Iris pigment epithelial cell (primary cell): ENCODE measurements at places on chromosomes 12 and 14.

GRCh38 chr12:32536000-32536345, 136.6 kb downstream of the FGD4 start:
- DNase-seq, result peak; percentile 36

DNA sequence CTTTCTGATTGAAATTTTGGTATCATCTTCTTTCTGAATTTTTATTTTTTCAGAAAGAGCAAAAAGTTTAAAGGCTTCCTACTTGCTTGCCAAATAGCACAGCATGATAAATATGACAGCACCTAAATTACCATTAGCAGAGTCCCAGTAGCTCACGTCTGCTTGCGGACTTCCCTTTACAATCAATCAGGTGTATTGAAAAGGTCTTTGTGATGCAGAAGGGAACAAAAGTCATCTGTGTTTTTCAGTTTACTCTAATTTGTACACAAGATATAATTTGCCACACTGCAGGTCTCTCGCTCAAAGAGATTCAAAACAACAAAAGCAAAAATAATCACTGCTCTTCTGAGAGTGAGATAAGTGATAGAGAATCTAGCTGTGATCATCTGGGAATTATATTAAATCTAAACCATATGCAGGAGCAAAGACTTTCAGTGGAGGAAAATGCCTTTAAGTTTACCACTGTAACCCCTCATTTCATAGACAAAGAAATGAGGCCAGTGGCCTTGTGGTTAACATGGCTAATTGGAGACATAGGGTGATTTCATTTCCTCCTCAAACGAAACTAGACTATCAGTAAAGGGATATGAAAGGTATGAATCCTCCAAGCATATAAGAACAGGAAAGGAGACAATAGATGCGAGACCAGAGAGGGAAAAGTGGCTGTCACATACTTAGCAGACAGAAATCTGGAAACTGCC, 240.8 kb upstream of the TMPO start:
- no peak for DNase-seq

GRCh38 chr14:68701001-68701741, 91.7 kb downstream of the ZFP36L1 start:
- no peak for DNase-seq

- no peak for DNase-seq
These were observed 172.2 kb downstream of the BRMS1L start for GRCh38 chr14:35998303-35998702.

GRCh38 chr14:81511111-81511904, 22.3 kb downstream of the SEL1L start:
- DNase-seq, result peak; percentile 17

GRCh38 chr14:23307146-23307530, 505 bp downstream of the BCL2L2 start:
- no peak for DNase-seq

DNA sequence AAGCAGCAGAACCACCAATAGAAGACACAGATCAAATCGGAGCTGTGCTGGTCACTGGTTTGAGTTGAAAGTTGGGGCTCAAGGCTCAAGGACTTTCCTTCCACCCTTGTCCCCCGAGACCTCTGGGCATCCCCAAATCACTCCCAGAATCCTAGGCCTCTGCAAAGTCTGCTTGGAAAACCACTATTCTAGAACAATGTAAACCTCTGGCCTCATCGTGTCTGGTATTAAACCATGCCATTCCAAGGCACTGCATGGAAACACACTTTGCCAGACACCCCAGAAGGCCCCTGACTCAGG, 288.0 kb downstream of the DPF3 start:
- DNase-seq, result no peak

- peak; percentile 63 for DNase-seq
These were observed 121.2 kb upstream of the DAAM1 start for GRCh38 chr14:59067127-59067894.
